Stimulated activated memory B cell treated with anti-CD40 and anti-IgM and Interleukin-4, amounts not matched to agents 10 μg/mL and 1 μg/mL and 100 μg/mL, for 72 hours (primary cell): ENCODE measurements at places on chromosomes 1 and 21.

GRCh38 chr1:88890131-88890530, 1.2 kb downstream of the GTF2B start:
- ATAC-seq = no peak

- ATAC-seq = no peak
Measured at GRCh38 chr1:161193561-161194235, 5.2 kb downstream of the ADAMTS4 start.

DNA sequence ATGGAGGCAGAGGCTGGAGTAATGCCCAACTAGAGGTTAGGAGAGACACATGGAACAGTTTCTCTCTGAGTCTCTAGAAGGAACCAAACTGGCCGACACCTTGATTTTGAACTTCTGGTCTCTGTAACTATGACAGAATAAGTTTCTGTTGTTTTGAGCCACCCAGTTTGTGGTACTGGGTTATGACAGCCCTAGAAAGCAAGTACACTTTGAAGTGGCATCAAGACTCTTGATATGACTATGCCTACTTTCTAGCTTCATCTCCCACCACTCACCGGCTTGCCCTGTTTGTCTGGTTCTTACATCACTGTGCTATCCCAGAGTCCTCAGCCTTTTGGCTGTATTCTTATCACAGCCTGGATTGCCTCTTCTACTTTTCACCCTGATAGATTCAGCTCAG, 230.3 kb upstream of the USP24 start:
- ATAC-seq = peak; percentile 80

DNA sequence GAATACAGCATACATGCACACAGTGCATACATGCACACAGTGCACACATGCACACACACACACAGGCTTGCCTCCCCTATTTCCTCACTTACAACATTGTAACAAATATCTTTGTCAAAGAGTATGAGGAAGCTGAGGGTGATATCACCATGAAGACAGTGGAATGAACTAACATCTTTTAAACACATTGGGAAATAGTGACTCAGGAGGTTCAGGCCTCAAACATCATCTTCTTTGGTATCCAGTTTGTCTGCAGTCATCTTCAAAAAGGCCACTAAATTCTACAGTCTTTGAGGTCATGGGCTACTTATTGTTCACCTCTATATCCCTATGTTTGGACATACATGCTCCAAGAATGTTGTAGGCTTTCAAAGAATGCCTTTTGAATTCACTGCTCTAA, 2.1 kb upstream of the LCE2B start:
- no peak for ATAC-seq
